Fibroblast of villous mesenchyme (primary cell): ENCODE measurements at places on chromosomes 2 and 18.

- DNase-seq: peak; percentile 12
Observed at GRCh38 chr2:105747991-105748390, 3.3 kb downstream of the NCK2 start.

GRCh38 chr2:60544062-60544461, 9.4 kb downstream of the BCL11A start:
- DNase-seq: peak; percentile 78

GRCh38 chr2:8248623-8248957, 433.3 kb upstream of the ID2 start:
- DNase-seq: no peak

- peak; percentile 66 for DNase-seq
Observed at GRCh38 chr2:191352536-191352935, 107.3 kb downstream of the MYO1B start.

DNA sequence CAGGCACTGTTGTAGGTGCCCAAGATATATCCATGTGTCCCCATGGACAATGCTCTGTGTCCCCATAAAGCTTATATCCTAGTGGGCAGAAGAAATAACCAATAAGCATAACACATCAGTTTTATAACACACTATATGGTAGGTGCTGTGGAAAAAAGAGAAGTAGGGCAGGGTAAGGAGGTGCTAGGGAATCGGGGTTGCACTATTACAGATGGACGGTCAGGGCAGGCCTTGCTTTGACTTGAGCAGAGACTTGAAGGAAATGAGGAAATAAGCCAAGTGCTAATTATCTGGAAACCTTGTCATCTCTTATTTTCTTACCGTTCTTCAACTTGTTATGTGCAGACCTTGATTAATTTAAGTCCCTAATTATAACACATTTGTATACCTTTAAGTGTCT, 82.0 kb downstream of the PHLPP1 start:
- DNase-seq: no peak

- peak; percentile 71 for DNase-seq
Observed at GRCh38 chr2:126527836-126528490, 128.0 kb upstream of the GYPC start.

DNA sequence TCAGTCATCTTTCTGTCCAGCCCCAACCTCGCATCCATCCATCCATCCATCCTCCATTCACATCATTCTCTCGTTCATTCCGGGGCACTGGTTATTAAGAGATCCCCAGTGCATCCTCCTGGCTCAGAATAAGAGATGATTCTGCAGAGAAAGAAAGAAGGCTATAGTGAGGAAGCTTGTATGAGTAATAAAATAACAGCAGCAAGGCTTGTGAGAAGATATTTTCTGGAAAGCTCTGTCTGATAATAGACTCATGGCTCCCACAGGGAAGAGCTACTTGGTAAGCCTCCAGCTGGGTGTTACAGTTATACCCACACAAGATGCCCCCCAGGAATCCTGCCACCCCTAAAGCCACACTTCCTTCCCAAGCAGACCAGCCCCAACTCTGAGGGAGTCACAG, 143.2 kb downstream of the MTCL1 start:
- no peak for DNase-seq

DNA sequence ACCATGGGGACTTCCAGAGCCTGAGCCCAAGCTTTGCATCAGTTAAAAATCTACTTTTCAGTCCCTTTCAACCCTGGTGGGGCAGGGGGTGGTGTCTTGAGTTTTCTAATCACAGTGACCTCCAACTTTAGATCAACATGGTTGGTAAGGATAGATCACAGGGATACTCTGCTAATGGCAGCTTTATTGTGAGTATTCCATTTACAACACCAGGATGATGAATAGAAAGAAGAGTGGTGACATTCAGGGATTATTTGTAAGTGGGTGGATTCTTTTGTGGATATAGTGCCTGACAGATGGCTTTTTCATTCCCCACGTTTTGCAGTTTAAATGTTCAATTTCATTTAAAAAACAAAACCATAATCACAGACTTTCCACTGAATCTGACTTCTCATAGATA, 51.3 kb downstream of the ZNF532 start:
- no peak for DNase-seq

DNA sequence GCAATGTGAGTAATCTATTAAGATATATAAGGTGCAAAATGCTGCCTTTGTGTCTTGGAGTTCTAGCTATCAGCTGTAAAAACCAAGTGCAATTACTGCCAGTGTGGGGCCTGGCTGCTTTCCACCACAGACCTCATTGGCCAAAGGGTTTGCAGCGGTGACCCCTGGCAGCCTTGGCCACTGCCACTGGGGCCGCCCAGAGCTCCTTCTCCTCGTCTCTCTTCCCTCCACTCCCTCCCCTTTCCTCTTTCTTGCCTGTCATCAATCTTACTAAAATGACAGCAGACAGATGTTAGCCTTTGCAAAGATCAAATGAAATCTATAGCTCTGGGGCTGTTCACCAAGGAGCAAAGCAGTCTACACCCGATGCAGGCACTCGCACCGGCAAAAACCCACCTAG, 986.3 kb downstream of the BCL11A start:
- DNase-seq: no peak

DNA sequence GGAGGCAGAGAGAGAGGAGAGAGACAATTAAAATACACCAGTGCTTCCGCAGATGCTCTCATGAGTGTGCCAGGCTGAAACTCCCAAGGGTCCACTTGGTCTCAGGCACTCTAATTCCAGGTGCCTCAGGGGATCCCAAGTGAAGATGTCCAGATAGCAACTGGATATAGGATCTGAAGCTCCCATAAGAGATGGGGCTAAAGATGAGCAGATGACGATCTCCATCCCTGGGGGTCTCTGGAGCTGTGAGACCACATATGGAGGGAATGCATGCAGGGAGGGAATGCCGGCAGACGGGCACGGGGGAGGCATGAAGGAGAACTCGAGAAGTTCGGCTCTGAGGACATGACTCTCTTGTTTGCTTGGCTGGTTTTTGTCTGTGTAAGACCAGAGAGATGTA, 223.7 kb upstream of the RAB6C start:
- no peak for DNase-seq

GRCh38 chr2:200968735-200969134, 5.3 kb upstream of the ORC2 start:
- no peak for DNase-seq

DNA sequence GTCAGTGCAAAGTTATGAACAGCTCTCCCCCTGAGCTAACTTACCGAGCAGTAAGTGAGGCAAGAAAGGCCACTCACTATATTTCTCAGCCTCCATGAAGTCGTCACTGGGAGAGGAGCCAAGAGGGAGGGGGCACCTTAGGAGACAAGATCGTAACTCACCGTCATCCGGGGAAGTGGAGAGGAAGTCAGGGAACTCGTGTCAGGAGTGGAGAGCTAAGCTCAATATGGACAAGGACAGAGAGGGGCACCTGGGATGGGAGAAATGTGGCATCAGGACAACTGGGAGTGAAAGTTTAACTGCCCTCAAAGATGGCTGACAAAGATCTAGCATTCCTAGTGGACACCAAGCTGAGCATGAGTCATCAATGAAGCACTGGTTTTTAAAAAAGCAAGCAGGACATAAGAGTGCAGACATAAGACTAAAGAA, 37.1 kb downstream of the BCL11A start:
- peak; percentile 64 for DNase-seq

GRCh38 chr18:6921571-6921970, 192.1 kb downstream of the ARHGAP28 start:
- no peak for DNase-seq

DNA sequence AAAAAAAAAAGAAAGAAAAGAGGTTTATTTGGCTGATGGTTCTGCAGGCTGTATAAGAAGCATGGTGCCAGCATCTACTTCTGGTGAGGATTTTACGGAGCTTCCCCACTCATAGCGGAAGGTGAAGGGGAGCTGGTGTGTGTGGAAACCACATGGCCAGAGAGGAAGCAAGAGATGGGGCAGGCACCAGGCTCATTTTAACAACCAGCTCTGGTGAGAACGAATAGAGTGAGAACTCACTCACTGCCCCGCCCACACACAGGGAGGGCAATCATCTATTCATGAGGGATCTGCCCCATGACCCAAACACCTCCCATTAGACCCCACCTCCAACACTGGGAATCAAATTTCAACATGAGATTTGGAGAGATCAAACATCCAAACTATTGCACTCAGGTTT, 68.5 kb downstream of the MOGAT1 start:
- DNase-seq: no peak

DNA sequence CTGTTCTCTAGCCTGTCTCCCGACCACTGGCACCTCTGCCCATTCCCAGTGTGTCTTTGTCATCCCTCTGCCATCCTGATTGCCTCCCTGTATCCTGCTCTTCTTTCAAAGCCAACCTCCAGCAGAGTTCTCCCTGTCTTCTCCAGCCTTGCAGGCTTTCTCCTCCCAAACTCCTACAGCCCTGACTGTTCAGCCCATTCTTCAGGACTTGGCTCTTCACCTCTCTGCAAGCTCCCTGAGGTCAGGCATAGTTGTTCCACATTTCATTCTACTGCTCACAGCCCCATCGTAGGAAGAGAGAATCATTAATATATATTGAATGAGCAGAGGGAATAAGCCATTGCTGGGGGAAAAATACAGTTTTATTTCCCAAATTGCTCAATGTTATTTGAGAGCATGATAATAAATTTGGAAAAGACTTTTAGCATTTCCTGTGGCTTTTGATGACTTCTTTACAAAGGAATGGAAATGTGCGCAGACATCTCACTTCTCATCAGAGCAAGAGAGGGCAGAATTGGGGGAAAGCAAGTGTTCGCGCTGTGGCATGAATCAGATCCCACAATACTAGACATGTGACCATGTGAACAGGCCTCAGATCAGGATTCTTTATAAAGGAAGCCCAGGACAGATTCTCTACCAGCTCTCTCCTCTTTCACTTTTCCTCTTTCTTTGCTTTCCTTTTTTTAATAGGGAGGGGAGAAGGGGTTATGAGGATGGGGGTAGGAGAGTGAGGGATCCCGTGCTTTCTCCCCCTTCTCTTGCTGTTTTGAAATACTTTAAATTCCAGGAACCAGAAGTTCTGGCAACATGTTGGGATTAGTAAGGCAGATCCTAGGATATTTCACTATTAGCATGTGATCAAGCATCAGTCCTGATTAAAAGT, 37.4 kb downstream of the EPAS1 start:
- DNase-seq: peak; percentile 95

GRCh38 chr2:77552956-77553355, 30.8 kb upstream of the LRRTM4 start:
- no peak for DNase-seq

DNA sequence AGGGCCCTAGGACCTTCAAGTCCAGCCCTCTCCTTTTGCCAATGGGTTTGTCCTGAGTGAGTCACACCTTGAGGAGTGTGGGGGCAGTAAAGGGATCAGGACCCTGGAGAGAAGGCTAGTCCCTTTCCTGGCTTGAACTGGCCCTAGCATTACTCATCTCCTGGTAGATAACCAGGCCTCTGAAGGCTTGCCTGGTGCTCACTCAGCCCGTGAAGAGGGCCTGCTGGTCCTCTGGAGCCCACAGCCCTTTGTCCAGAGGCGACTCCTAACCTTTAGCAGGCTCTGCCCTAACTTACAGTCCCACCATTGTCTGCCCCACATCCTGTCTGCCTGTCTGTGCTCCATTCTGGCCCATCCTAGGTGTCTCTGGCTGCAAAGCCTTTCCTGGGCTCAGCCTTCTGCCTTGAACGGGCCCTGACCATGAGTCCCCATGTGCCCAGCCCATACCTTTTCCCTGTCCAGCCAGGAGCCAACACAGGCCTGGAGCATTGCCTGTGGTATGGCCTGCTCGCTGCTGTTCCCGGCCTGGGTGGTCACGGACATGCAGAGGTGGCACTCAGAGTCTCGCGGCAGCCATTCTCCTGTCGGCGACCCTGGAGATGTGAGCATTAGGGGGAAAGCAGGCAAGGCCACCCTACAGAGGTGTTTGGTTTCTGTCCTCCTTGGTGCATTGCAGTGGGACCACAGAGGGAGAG, 5.0 kb downstream of the SFTPB start:
- DNase-seq: peak; percentile 77

DNA sequence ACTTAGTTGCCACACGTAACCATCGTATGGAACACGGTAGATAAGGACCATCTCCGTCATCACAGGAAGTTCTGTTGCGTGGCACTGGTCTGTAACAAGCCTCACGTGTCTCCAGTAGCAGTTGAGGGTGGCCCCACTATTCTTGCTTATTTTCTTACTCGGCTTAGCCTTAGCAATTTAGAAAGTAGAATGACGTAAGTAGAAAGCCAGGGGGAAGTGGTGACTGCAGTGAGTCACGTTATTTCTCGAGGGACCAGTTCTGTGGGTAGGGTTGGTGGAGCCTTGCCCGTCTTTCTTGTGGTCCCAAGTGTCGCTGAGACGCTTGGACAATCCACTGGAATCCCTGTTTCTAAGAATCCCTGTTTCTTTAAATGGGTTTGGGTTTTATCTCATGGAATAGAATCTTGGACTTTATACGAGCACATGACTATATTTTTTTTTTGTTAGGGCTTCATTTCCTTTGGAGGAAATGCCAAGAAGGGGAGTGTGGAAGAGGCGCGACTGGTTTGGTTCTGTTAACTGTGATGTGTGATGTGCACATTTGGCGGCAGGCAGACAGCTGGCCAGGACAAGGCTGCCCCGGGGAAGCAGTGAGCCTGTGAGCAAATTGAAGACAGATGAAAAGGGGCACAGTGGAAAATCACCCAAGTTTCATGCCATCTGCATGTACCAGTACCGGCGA, 96.2 kb downstream of the CABLES1 start:
- peak; percentile 94 for DNase-seq

- DNase-seq: peak; percentile 88
Observed at GRCh38 chr18:69845593-69846506, 101.8 kb downstream of the CD226 start.

GRCh38 chr2:1014802-1015201, 64.2 kb downstream of the SNTG2 start:
- no peak for DNase-seq

- DNase-seq: peak; percentile 25
Observed at GRCh38 chr2:88857951-88858411, 166.5 kb downstream of the RPIA start.

- DNase-seq: peak; percentile 96
Observed at GRCh38 chr2:218286570-218287459, 5.5 kb downstream of the TMBIM1 start.

- DNase-seq: peak; percentile 25
Observed at GRCh38 chr2:212227755-212228154, 310.8 kb downstream of the ERBB4 start.

GRCh38 chr2:238857959-238858358, 10.1 kb downstream of the TWIST2 start:
- DNase-seq: no peak

DNA sequence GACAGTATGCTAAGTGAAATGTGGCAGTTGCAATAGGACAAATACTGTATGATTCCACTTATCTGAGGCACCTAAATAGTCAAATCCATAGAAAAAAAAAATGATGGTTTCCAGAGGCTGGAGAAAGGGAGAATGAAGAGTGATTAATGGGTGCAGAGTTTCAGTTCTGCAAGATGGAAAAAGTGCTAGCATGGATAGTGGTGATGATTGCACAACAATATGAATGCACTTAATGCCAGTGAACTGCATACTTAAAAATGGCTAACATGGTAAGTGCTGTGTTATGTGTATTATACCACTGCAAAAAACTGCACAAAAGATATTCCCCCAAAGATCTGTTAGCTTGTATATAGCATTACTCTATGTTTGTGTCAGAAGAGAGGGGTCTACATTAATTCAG, 185.4 kb downstream of the INHBB start:
- DNase-seq: no peak
